ENCODE measurements at places on chromosomes 1 and 21.

DNA sequence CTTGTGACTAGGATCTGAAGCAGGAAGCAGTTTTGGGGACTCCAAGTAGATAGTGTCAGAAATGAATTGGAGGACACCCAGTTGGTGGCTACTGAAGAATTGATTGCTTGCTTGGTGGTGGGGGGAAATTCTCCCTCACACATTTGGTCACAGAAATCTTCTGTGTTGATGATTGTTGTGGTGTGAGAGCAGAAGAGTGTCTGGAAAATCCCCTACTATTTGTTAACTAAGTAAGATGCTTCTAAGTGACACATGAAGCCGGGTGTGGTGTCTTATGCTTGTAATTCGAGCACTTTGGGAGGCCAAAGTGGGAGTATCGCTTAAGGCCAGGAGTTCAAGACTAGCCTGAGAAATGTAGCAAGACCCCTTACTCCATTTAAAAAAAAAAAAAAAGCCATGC, 22.5 kb upstream of the IPP start:
- no peak for DNase-seq

GRCh38 chr1:79741720-79742421, 735.3 kb upstream of the ADGRL4 start:
- DNase-seq: no peak

GRCh38 chr1:45669379-45669778, 17.0 kb downstream of the GPBP1L1 start:
- DNase-seq: no peak

DNA sequence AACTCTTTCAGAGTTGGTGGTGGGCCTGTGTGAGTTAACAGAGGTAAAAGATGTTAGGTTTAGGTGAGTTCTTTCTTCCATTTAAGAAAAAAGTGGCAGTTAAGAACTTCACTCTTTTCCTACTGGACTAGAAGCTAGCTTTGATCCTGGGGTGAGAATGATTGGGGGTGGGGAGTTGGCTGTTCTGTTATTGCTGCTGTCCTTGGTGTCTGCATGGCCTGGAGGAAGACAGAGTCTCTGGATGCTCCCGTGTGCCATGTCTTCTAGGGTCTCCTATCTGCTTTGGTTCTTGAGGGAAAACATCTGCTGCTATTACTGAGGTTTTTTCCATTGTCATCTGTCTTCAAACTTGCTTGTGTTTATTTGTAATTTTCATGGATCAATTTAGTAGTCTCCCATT, 275.7 kb downstream of the HLX start:
- no peak for DNase-seq

DNA sequence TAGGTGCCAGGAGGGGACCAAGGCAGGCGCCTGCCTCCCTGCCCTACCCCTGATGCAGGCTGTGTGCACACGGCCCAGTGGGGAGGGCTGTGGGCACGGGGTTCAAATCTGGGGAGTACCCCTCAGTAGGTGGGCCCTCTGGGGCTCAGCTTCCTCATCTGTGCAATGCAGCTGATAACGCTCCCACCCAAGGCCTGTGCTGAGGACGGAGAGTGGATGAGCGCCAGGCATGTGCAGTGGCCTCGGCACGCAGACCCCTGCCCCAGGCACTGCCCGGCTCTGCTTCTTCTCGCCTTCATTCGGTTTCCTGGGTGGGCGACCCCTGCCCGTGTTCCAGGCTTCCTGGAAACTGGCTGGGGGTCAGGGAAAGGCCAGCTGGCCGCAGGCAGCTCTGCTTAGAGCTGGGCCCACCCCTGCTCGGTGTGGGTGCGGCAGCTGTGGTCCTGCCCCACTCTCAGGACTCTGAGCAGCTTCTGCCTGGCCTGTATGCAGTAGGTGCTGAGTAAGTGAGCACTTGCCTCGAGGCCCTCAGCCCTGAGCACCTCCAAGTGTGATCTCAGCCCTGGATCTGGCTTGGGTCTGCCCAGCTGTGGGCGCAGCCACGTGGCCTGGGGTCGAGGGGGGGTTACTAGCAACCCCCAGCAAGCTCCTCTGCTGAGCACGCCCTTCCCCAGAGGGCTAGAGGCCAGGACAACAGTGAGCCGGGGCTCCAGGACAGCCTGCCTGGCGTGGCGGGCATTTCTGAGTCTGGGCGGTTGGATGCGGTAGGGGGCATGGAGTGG, 11.9 kb upstream of the TNFRSF14 start:
- no peak for DNase-seq

DNA sequence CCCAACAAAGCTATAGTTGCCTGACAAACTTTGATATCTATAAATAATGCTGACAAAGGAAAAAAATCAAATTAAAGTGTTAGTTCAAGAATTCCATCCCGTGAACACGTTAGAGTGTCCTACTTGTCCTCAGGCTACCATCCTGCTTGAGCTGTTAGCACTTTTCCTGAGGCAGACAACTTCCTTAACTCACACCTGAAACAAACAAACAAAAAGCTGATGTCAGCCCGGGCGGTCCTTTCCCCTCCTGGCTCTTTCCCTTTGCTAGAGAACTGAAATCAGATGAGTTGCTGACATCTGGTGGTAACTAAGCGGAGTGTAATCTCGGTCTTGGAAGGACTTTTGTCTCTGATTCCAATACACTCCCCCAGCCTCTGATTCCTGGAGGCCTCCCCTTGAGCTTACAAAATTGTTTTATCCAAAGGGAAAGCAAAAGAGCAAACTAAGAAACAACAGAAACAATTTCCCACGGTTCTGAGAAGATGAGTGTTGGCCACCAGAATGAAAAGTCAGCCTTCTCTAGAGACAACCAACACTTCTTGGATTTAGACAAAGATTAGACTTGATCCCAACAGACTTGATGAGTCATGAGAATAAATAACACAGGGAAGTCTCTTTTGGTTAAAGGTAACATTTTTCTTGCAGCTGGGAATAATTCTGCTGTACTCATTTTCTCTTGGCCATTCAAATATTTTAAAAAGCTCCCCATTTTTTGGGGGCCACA, 135.4 kb downstream of the PROX1 start:
- DNase-seq: peak; percentile 54

DNA sequence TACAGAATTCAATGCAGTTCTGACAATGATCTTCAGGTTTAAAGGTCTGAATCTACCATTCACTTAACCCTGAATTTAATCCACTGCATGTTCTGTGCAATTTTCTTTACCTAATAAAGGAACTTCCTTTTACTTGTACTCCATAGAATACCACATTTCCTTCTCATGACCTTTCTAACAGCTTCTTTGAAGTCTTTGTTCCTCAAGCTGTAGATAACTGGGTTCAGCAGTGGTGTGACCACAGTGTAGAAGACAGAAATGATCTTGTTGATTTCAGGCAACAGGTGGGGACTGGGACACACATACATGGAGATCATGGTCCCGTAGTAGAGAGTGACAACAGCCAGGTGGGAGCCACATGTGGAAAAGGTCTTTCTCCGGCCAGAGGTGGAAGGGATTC, 878 bp downstream of the OR11L1 start:
- no peak for DNase-seq

- no peak for DNase-seq
Observed at GRCh38 chr1:161076410-161076809, 6.7 kb upstream of the ARHGAP30 start.

DNA sequence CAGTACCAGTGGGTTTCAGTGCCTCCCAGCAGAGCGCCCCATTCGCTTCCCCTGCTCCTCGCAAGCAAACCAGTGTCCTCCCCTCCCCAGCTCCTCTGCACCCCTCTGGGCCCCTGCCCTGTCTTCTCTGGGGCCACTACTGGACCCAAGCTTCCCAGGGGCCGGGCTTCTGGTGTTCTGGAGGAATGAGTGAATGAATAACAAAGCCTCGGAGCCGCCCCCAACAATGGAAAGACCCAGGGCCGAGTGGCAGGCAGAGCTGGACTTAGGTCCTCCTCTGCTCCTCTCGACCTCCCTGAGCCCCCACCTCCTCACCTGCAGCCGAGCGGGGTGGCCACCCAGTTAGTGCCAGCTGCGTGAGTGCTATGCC, 37.6 kb downstream of the MATN1 start:
- no peak for DNase-seq

GRCh38 chr21:21084179-21084578, 86.0 kb downstream of the NCAM2 start:
- no peak for DNase-seq

DNA sequence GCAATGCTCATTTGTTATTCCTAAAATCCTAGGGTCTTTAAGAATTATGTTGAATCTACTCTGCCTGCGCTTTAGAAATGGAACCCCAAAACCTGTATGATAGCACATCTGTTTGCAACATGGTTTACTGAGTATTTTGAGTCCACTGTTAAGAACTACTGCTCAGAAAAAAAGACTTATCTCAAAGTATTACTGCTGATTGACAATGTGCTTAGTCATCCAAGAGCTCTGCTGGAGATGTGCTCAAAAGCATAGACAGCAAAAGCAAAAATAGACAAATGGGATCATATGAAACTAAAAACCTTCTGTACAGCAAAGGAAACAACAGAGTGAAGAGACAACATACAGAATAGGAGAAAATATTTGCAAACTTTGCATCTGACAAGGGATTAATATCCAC, 107.0 kb downstream of the CTH start:
- no peak for DNase-seq

GRCh38 chr1:46679789-46680573, 8.3 kb downstream of the TEX38 start:
- DNase-seq: no peak

- no peak for DNase-seq
Observed at GRCh38 chr21:41786509-41786987, 19.7 kb upstream of the RIPK4 start.

DNA sequence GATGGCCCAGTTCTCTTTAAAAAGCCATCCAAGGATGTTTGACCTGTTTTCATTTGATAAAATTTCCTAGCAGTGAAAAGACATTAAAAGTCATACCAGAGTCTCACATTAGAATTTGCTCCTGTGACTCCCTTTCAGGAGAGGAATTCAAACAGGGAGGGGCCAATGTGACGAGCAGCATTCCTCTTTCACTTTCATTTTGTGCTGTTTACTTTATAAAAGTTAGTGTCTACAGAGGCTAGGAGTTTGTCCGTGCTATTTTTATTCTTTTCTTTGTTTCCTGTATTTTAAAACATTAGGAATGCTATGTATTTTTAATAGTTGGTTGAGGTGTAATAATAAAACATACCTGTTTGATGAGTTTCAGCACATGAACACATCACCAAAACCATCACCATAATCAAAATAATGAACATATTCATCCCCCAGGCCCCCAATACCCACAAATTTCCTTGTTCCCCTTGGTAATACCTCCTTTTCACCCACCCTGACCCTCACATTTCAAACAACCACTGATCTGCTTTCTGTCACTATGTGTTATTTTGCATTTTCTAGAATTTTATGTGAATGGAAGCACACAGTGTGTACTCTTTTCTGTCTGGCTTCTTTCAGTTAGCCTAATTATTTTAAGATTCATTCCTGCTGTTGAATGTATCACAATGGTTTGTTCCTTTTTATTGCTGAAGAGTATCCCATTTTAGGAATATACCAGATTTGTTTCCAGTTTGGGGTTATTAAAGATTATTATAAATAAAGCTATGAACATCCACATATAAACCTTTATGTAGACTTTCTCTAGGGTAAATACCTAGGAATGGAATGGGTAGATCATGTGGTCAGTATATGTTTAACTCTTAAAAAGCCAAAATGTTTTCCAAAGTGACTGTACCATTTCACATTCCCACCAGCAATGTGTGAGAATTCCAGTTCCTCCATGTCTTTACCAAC, 129.5 kb downstream of the TENT5C start:
- no peak for DNase-seq

DNA sequence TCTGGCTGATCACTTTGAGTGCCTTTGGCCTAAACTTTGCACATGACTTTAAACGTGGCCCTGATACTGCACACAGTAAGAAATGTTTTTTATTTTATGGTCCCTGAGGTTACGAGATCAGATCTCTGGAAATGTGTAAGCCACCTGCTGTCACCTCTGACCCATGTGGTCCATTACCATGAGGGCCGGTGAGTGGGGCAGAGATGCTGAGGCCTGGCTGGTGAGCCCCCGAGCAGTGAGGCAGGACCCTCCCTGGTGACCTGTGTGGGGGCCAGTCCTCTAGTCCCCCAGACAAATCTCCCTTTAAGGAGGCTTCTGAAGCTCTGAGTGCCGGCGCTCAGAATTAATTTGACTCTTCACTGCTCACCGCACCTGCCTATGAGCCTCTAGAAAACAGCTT, 12.4 kb downstream of the TFF3 start:
- DNase-seq: no peak

GRCh38 chr21:25750085-25750484, 15.3 kb downstream of the GABPA start:
- no peak for DNase-seq

GRCh38 chr1:64933296-64934070, 32.9 kb downstream of the JAK1 start:
- no peak for DNase-seq

- DNase-seq: no peak
Observed at GRCh38 chr1:68571454-68572235, 74.8 kb upstream of the DEPDC1 start.

DNA sequence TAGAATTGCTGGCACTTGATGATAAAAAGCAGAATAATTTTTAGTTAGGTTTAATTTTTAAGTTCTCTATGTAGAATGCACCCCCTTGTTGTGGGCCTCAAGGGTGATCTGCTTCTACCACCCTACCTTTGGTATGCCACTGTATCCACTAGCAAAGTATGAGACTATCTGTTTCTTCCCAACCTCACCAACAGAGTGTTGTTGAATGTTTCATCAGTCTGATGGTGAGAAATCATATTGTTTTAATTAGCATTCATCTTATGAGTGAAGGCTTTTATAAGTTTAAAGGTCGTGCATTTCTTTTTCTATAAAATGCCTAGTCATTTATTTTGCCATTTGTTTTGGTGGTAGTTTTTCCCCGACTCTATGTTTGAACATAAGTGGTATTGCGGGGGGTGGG, 141.0 kb downstream of the MAGI3 start:
- no peak for DNase-seq

GRCh38 chr1:60759291-60759690, 323.1 kb upstream of the NFIA start:
- no peak for DNase-seq

All from iPS DF 6.9 (cell line).